ENCODE measurements at places on chromosomes 4 and X. TPM values are rescaled to one million over a fixed set of nuclear protein-coding genes. Genes with fewer than 3 reads are reported as not detected.

CLDN22 gene
- 0.85 TPM for polyA plus RNA-seq

NKRF gene
- polyA plus RNA-seq, result 18.4 TPM

GASK1B gene
- polyA plus RNA-seq, result 27.2 TPM

GYG2 gene
- polyA plus RNA-seq, result 17.8 TPM

NALF2 gene
- 0.51 TPM for polyA plus RNA-seq

RXFP1 gene
- not detected for polyA plus RNA-seq

MAGEB2 gene
- polyA plus RNA-seq, result not detected

SCML1 gene
- 34.0 TPM for polyA plus RNA-seq

AMTN gene
- polyA plus RNA-seq, result not detected

HELT gene
- polyA plus RNA-seq, result 0.51 TPM

GAGE12E gene
- polyA plus RNA-seq, result not detected

SATL1 gene
- 0.39 TPM for polyA plus RNA-seq

PTTG2 gene
- polyA plus RNA-seq, result not detected

POU3F4 gene
- polyA plus RNA-seq, result 6.7 TPM

DCAF8L1 gene
- not detected for polyA plus RNA-seq

HSFX2 gene
- polyA plus RNA-seq, result 1.0 TPM

PDLIM3 gene
- polyA plus RNA-seq, result 7.3 TPM

LPAR4 gene
- 17.6 TPM for polyA plus RNA-seq

RTL5 gene
- polyA plus RNA-seq, result 22.1 TPM

HSD17B13 gene
- 0.35 TPM for polyA plus RNA-seq

SPACA5 gene
- not detected for polyA plus RNA-seq

SNX25 gene
- 27.0 TPM for polyA plus RNA-seq

CYBB gene
- 14.5 TPM for polyA plus RNA-seq

ZNF732 gene
- polyA plus RNA-seq, result 3.5 TPM

KIAA1210 gene
- polyA plus RNA-seq, result 2.1 TPM

JADE1 gene
- polyA plus RNA-seq, result 53.3 TPM

LGI2 gene
- polyA plus RNA-seq, result 36.8 TPM

GDI1 gene
- polyA plus RNA-seq, result 147 TPM

SULT1B1 gene
- polyA plus RNA-seq, result 1.1 TPM

STK26 gene
- 12.4 TPM for polyA plus RNA-seq

CT47B1 gene
- polyA plus RNA-seq, result not detected

RGN gene
- polyA plus RNA-seq, result 38.6 TPM

FABP2 gene
- 0.04 TPM for polyA plus RNA-seq

HNRNPDL gene
- 656 TPM for polyA plus RNA-seq
